Endodermal cell (in vitro differentiated cells): ENCODE measurements at places on chromosomes 6 and 20.

GRCh38 chr6:13098793-13099570 is 229.4 kb downstream of the TBC1D7 start:
- DNase-seq = no peak
- no peak overlapping the region for H3K27ac ChIP-seq
- H3K27me3 ChIP-seq = no peaks in the 10 kb centered on the region
- no peak overlapping the region for H3K4me3 ChIP-seq
- peaks cover 3% of the 10 kb centered on the region for H3K4me1 ChIP-seq
- no peaks in the 10 kb centered on the region for H3K36me3 ChIP-seq

DNA sequence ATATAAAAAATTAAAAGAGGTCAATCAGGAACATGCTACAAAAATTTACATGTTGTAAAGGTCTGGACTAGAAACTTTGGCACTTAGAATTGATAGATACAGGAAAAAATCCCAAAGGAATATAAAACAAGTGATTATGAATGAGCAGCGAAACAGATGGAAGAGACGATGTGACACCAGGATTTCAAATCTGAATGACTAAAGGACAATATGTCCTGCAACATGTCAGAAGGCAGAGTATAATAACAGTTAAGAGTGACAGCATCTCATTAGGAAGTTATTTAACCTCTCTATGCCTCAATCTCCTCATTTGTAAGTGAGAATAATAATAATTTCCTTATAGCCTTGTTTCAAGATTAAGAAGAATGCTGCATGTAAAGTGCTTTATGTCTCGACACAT is 50.3 kb downstream of the FRK start:
- H3K4me3 ChIP-seq = no peak overlapping the region
- no peaks in the 10 kb centered on the region for H3K4me1 ChIP-seq
- no peaks in the 10 kb centered on the region for H3K27me3 ChIP-seq
- no peak for DNase-seq
- H3K36me3 ChIP-seq = no peaks in the 10 kb centered on the region
- H3K27ac ChIP-seq = no peak overlapping the region

GRCh38 chr6:16902502-16902901 is 141.2 kb upstream of the ATXN1 start:
- no peak overlapping the region for H3K4me3 ChIP-seq
- no peaks in the 10 kb centered on the region for H3K36me3 ChIP-seq
- DNase-seq = no peak

DNA sequence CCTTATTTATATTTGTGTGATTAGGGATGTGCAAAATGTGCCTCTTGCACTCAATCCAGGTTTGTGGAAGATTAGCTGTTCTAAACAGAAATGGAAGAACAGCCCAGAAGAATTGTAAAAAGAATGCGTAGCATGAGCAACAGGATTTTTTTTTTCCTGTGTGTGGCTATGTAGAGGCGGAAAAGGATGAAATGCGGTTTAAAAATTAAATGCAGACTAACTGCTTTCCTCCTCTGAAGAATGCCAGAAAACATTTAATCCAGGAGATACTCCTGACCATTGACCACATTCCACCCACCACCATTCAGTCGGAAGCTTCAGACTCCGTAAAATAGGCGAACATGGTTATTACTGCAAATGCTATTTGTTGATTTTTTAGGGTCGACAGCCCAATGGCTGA is 83.4 kb downstream of the BMP6 start:
- no peak overlapping the region for H3K27ac ChIP-seq
- H3K4me3 ChIP-seq = no peak overlapping the region
- H3K27me3 ChIP-seq = peaks cover 66% of the 10 kb centered on the region
- no peaks in the 10 kb centered on the region for H3K36me3 ChIP-seq

DNA sequence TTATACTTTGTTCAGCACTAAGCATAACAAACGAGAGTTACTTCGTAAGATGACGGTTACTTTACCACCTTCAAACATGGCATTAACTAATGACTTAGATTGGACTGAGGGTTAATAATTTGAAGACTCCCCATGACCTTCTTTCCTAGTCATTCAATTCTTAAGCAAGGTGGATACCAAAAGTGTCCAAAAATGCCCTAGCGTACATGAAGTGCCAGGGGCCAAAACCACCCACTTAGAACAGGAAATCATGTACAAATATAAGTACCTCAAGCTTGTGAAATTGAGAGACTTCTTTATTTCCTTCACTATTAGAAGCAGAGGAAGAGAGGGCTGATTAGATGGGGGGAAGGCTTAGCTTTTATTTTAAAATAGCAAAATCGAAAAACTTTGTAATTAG is 166.4 kb downstream of the ATXN1 start:
- H3K4me3 ChIP-seq = no peak overlapping the region
- no peaks in the 10 kb centered on the region for H3K27me3 ChIP-seq
- H3K36me3 ChIP-seq = no peaks in the 10 kb centered on the region
- no peak overlapping the region for H3K27ac ChIP-seq
- no peaks in the 10 kb centered on the region for H3K4me1 ChIP-seq

- H3K4me1 ChIP-seq = peaks cover 2% of the 10 kb centered on the region
- no peaks in the 10 kb centered on the region for H3K36me3 ChIP-seq
- DNase-seq = no peak
- no peak overlapping the region for H3K4me3 ChIP-seq
- H3K27ac ChIP-seq = no peak overlapping the region
Measured at GRCh38 chr6:169324656-169325459, 71.2 kb upstream of the THBS2 start.

GRCh38 chr20:62929051-62929538 is 2.8 kb upstream of the DIDO1 start:
- peaks cover 9% of the 10 kb centered on the region for H3K4me1 ChIP-seq
- peak; percentile 96 for DNase-seq
- peaks cover 22% of the 10 kb centered on the region for H3K36me3 ChIP-seq
- H3K4me3 ChIP-seq = peak overlapping the region; percentile 90
- peak overlapping the region; percentile 66 for H3K27ac ChIP-seq

DNA sequence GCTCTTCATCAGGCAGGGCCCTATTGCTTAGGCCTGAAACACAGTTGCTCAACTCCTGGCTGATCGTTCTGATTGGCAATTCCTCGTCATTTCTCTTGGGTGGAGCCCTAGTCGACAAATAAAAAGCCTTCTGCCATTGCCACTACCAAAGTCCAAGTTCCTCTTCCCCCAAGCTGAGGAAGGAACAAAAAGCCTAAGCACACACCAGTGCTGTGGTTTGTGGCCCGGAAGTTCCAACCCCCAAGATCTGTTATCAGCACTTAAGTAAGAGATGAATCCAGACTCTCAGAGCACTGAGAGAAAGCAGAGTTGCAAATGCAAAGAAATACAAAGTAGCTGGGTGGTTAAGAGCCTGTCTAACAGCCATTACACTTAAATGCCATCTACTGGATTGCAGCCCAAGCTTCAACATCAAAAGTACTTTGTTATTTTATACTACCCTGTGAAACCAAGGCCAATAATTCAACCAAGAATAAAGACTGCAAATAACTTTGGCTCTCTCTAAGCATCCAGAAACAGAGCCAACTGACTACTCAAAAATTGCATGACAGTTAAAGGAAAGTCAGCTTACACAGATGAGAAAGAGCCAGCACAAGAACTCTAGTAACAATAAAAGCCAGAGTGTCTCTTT is 1024.0 kb downstream of the GRIK2 start:
- no peaks in the 10 kb centered on the region for H3K36me3 ChIP-seq
- H3K4me1 ChIP-seq = no peaks in the 10 kb centered on the region
- no peak overlapping the region for H3K4me3 ChIP-seq

- no peak for DNase-seq
- no peaks in the 10 kb centered on the region for H3K4me1 ChIP-seq
- H3K36me3 ChIP-seq = peaks cover 65% of the 10 kb centered on the region
- H3K27me3 ChIP-seq = no peaks in the 10 kb centered on the region
- H3K4me3 ChIP-seq = no peak overlapping the region
- no peak overlapping the region for H3K27ac ChIP-seq
Measured at GRCh38 chr6:21855811-21856455, 262.4 kb downstream of the SOX4 start.

DNA sequence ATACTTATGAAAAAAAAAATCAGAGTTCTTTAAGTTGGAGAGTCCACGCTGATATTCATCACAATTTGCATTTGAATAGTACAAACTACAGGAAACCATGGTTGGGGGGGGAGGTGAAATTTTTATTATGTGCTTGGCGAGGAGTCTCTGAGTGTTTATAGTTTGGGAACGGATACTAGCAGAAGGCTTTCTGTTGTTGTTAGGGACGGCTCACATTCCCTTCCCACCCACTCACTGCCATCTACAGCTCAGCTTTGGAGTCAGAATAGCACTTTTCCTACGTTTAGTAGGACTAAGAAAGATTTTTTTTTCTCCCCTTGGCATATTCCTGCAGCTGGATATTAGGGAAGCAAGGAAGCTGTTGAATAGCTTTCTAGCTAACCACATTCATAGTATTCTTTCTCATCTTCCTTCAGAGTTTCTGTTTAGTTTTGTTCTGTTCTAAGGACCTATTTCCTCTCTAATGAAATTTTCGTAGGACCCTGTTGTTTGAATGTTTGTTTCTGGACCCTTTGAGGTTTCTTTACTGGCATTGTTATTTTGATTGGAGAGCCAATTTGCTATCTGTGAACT is 235.1 kb upstream of the ZNF217 start:
- no peaks in the 10 kb centered on the region for H3K27me3 ChIP-seq
- DNase-seq = peak; percentile 52
- peak overlapping the region; percentile 72 for H3K27ac ChIP-seq
- H3K4me3 ChIP-seq = peak overlapping the region; percentile 30
- H3K4me1 ChIP-seq = peaks cover 14% of the 10 kb centered on the region
- H3K36me3 ChIP-seq = no peaks in the 10 kb centered on the region

- peak; percentile 84 for DNase-seq
- H3K27me3 ChIP-seq = no peaks in the 10 kb centered on the region
- no peaks in the 10 kb centered on the region for H3K36me3 ChIP-seq
- H3K27ac ChIP-seq = peak overlapping the region; percentile 59
Measured at GRCh38 chr6:44126320-44127149, 717 bp downstream of the MRPL14 start.

DNA sequence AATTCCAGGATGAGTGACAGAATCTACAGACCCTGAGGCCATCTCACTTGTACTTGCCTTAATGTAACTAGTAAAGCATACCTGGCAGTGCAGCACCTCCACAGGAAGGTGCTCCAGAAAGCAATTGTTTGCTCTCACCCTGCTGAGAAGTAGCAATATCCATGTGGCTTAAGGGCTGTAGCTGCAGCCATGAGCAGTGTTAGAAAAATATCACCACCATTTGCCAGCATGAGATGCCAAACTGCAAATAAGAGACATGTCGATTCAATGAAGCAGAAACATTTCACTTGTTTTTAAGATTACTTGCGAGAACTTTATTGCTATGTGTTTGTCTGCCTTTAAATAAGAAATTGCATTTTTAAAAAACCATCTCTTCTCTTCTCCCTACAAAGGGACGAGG is 151.5 kb downstream of the PRL start:
- H3K27me3 ChIP-seq = no peaks in the 10 kb centered on the region
- peak overlapping the region; percentile 61 for H3K27ac ChIP-seq
- peak; percentile 59 for DNase-seq
- no peak overlapping the region for H3K4me3 ChIP-seq

- no peak overlapping the region for H3K4me3 ChIP-seq
- H3K27me3 ChIP-seq = no peaks in the 10 kb centered on the region
- no peak overlapping the region for H3K27ac ChIP-seq
- DNase-seq = no peak
- H3K4me1 ChIP-seq = no peaks in the 10 kb centered on the region
- no peaks in the 10 kb centered on the region for H3K36me3 ChIP-seq
Measured at GRCh38 chr6:83589076-83589475, 76.7 kb downstream of the PRSS35 start.

- H3K4me3 ChIP-seq = no peak overlapping the region
- no peak overlapping the region for H3K27ac ChIP-seq
- H3K4me1 ChIP-seq = no peaks in the 10 kb centered on the region
- DNase-seq = no peak
- no peaks in the 10 kb centered on the region for H3K27me3 ChIP-seq
Measured at GRCh38 chr6:145070791-145071190, 664.5 kb downstream of the EPM2A start.

- DNase-seq = no peak
- H3K27ac ChIP-seq = no peak overlapping the region
- H3K4me1 ChIP-seq = no peaks in the 10 kb centered on the region
- H3K36me3 ChIP-seq = no peaks in the 10 kb centered on the region
- H3K27me3 ChIP-seq = no peaks in the 10 kb centered on the region
- no peak overlapping the region for H3K4me3 ChIP-seq
Measured at GRCh38 chr6:134553936-134554335, 236.0 kb upstream of the SGK1 start.

- no peaks in the 10 kb centered on the region for H3K27me3 ChIP-seq
- H3K27ac ChIP-seq = no peak overlapping the region
- DNase-seq = no peak
- no peaks in the 10 kb centered on the region for H3K4me1 ChIP-seq
- H3K4me3 ChIP-seq = no peak overlapping the region
Measured at GRCh38 chr6:108051481-108051880, 23.1 kb downstream of the OSTM1 start.

- H3K36me3 ChIP-seq = no peaks in the 10 kb centered on the region
- H3K4me1 ChIP-seq = no peaks in the 10 kb centered on the region
- DNase-seq = no peak
- H3K27me3 ChIP-seq = no peaks in the 10 kb centered on the region
- H3K4me3 ChIP-seq = no peak overlapping the region
- H3K27ac ChIP-seq = no peak overlapping the region
Measured at GRCh38 chr20:52867305-52867704, 104.9 kb upstream of the TSHZ2 start.

DNA sequence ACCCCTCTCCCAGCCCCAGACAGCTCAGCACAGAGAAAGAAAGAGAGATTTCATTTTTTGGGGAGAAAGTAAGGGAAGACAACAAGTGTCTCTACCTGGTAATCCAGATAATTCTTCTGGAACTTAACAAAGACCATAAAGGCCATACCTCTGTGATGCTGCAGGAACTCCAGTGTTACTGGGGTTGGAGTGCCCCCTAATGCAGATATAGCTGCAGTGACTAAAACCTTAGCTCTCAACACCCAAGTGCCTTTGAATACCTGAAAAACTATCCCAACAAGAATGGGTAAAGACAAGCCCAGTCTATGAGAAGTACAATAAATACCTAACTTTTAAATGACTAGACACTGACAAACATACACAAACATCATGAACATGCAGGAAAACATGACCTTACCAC is 365.3 kb upstream of the PTCHD4 start:
- H3K27me3 ChIP-seq = peaks cover 25% of the 10 kb centered on the region
- no peak overlapping the region for H3K27ac ChIP-seq
- H3K4me3 ChIP-seq = no peak overlapping the region
- peaks cover 3% of the 10 kb centered on the region for H3K4me1 ChIP-seq

DNA sequence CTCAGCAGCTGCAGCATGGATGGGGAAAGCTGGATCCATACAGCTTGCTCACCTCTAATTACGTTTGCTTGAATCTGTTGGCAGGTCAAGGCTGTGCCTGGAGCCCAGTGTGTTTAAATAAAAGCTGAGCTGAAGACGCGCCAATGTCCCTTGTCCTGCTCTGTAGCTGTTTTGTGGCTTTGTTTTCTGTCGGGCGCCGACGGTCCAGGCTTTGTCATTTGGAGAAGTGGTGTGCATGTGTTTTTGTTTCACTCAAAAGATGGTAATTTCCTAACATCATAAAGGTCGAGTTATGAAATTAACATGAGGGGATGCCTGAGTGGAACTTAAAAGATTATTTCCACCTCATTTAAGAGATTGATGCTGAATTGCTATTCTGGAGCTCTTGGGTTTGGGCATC is 107.6 kb downstream of the SLC24A3 start:
- H3K4me3 ChIP-seq = no peak overlapping the region
- DNase-seq = no peak
- no peaks in the 10 kb centered on the region for H3K27me3 ChIP-seq
- no peaks in the 10 kb centered on the region for H3K4me1 ChIP-seq
- no peaks in the 10 kb centered on the region for H3K36me3 ChIP-seq
- H3K27ac ChIP-seq = no peak overlapping the region

GRCh38 chr6:166849749-166850183 is 106.6 kb downstream of the RNASET2 start:
- H3K36me3 ChIP-seq = no peaks in the 10 kb centered on the region
- H3K4me1 ChIP-seq = no peaks in the 10 kb centered on the region
- no peak overlapping the region for H3K27ac ChIP-seq
- no peak overlapping the region for H3K4me3 ChIP-seq
- H3K27me3 ChIP-seq = no peaks in the 10 kb centered on the region

- H3K4me1 ChIP-seq = no peaks in the 10 kb centered on the region
- no peaks in the 10 kb centered on the region for H3K36me3 ChIP-seq
- DNase-seq = peak; percentile 24
Measured at GRCh38 chr6:154474648-154475428, 35.6 kb downstream of the CNKSR3 start.
